CD4-positive, alpha-beta T cell treated with Interleukin-17A for 4 hours (primary cell): ENCODE measurements at places on chromosomes 5 and 9.
A peak's percentile ranks its signal among the peaks of the same experiment; 100 is the strongest.

GRCh38 chr5:169286572-169287300 is 14.2 kb downstream of the SLIT3 start:
- no peak for DNase-seq

- DNase-seq: peak; percentile 45
Measured at GRCh38 chr9:5869315-5870019, 21.2 kb upstream of the MLANA start.

DNA sequence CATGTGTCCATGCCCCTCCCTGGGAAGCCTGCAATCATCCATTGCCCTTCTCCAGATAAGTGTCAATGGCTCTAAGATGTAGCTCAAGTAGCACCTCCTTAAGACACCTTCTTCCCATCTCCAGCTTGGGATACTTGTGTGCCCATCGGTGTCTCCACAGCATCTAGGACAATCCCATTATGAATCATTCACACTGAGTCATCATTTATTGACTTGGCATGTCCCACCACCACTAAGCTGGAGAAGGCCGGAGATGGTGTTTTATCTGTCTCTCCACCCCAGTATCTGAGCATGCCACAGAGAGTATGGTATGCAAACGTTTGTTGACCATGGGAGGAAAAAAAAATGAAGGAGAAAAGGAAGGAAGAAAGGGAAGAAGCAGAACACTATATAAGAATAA is 342.2 kb downstream of the TRIM32 start:
- no peak for DNase-seq

DNA sequence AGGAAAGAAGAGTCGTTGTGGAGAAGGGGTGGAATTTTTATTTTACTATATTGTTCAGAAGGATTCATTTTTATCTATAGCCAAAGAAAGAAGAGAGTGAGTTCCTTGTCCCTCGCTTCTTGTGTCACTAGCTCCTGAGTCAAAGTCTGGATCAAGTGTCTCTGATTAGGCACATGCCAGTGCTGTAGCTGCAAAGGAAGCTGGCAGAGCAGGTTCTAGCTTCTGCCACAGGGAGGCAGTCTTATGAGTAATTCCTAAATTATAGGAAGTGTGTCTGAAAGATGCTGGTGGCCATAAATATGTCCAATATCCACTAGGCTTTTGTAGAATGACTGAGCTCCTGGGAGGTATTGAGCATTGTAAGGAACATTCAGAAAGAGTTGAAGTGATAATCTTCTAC is 84.7 kb downstream of the DOCK2 start:
- DNase-seq: no peak

DNA sequence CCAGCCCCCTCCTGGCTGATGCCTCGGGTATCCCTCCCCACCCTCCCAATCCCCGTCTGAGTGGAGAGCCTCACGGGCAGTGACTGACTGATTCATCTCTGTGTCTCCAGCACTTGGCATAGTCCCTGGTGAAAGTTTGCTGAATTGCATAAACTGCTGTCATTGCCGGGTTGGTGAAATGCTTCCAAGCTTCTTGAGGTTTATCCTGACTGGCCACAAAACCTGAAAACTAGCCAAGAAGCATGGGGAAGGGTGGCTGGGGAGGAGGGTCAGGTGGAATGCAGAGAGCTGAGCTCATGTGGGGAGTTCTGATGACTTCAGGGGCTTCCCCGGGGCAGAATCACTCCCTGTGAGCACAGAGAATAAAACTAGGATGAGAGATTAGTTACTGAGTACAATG is 56.9 kb upstream of the GGTA1 start:
- no peak for DNase-seq

GRCh38 chr5:91271999-91272398 is 111.1 kb downstream of the ARRDC3 start:
- DNase-seq: no peak

GRCh38 chr5:128241051-128241695 is 157.6 kb downstream of the SLC12A2 start:
- DNase-seq: no peak

- no peak for DNase-seq
Measured at GRCh38 chr9:110536822-110537221, 42.7 kb downstream of the SVEP1 start.

- DNase-seq: no peak
Measured at GRCh38 chr5:154395407-154396106, 50.2 kb upstream of the SAP30L start.

GRCh38 chr9:98097836-98098235 is 21.2 kb downstream of the TRIM14 start:
- DNase-seq: peak; percentile 59

GRCh38 chr5:20034717-20035116 is 46.7 kb upstream of the CDH18 start:
- no peak for DNase-seq

- no peak for DNase-seq
Measured at GRCh38 chr5:178672630-178673029, 45.8 kb upstream of the CLK4 start.

GRCh38 chr9:120698766-120699165 is 15.5 kb downstream of the MEGF9 start:
- no peak for DNase-seq

DNA sequence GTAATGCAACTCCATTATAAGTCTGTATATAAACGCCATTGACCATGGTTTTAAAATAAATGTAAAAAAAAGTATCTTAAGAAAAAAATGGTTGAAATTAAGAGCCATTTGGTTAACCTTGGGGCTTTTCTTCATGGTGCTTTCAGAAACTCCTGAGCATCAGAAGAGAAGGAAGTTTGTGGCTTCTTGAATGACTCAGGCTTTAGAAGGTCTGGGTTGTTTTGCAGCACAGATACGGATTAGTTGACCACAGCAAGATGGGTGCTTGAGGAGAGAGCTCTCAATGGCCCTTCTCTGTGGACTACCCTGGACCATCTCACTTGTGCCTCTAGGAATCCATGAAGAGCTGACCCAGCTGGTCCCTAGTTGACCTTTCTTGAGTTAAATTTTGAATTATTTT is 189.5 kb downstream of the TMEM38B start:
- no peak for DNase-seq

GRCh38 chr9:127182901-127183746 is 60.7 kb upstream of the ANGPTL2 start:
- DNase-seq: no peak

- DNase-seq: no peak
Measured at GRCh38 chr5:127590156-127590722, 58.6 kb upstream of the CTXN3 start.
